ENCODE measurements at places on chromosomes 16 and 17.
A peak's percentile ranks its signal among the peaks of the same experiment; 100 is the strongest.

- no peak for DNase-seq
Observed at GRCh38 chr17:57541472-57542394, 203.4 kb downstream of the CCDC182 start.

GRCh38 chr17:8520981-8521380 lies 85.3 kb downstream of the NDEL1 start:
- no peak for DNase-seq

DNA sequence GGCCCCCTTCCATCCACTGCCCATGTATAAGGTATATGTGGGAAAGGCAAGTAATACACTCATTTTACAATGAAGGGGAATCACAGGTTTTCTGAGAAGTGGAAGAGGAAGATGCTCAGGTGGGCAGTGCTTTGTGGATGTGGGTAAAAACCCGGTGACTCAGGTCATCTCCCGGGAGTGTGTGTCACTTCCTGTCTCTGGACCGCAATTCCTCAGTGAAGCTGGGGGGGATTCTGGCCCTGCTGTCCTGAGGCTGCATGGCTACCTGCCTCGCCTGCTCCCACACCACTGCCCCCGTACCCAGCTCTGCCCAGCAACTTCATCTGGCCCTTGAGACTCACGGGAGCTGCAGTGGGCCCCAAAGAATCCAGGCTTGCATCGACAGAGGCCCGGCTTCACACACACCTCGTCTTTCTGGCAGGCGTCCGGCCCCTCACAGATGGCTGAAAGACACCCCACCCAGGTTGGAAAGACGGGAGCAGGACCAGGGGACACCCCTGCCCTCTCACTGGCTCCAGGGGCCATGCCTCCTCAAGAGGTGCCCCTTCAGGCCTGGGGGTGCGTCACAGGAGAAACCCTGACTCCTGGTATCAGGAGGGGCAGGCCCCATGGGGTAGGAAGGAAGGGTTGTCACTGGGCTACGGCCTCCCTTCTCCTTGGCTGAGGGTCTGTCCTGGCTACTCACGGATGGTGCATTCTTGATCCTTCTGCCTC lies 882 bp downstream of the SCARF1 start:
- DNase-seq, result no peak

GRCh38 chr16:58970775-58971174 lies 236.7 kb upstream of the GOT2 start:
- no peak for DNase-seq

DNA sequence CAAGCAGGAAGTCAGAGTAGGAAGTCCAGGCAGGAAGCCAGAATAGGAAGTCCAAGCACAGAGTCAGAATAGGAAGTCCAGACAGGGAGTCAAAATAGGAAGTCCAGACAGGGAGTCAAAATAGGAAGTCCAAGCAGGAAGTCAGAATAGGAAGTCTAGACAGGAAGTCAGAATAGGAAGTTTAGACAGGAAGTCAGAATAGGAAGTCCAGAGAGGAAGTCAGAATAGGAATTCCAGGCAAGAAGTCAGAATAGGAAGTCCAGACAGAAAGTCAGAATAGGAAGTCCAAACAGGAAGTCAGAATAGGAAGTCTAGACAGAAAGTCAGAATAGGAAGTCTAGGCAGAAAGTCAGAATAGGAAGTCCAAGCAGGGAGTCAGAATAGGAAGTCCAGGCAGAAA lies 105.3 kb upstream of the C16orf82 start:
- no peak for DNase-seq

DNA sequence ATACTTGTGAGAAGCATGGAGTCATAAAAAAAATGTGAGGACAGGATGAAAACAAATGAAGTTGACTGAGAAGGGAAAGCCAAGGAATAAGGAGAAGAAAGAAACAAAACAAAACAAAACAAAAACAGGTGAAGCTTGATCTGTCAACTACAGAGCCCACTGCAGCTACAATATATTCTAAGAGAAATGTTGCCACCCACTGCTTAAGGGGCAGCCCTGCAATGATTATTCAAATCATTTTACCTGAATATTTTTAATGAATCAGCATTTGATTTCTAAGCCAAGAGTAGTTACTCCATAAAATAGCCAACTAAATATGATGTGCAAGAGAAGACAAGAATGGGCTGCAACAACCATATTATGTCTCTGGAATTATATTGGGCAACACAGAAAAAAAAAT lies 252.0 kb upstream of the KIF2B start:
- DNase-seq, result no peak

DNA sequence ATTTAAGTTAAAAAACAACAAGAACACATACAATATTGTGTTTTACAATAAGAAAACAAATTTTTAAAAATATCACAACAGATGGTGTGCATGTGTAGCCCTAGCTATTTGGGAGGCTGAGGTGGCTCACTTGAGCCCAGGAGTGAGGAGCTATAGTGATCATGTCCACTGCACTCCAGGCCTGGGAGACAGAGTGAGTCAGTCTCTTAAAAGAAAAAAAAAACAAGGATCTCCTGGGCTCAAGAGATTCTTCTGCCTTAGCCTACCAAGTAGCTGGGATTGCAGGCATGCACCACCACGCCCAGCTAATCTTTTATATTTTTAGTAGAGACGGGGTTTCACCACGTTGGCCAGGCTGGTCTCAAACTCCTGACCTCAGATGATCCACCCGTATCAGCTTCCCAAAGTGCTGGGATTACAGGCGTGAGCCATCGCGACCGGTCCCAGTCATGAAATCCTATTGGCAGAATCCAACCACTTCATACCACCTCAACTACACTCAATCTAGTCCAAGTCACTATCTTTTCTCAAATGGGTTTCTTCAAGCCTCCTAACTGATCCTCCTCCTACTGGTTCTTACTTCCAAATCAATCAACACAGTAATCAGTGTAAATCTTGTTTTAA lies 55.0 kb downstream of the STH start:
- DNase-seq, result peak; percentile 21

DNA sequence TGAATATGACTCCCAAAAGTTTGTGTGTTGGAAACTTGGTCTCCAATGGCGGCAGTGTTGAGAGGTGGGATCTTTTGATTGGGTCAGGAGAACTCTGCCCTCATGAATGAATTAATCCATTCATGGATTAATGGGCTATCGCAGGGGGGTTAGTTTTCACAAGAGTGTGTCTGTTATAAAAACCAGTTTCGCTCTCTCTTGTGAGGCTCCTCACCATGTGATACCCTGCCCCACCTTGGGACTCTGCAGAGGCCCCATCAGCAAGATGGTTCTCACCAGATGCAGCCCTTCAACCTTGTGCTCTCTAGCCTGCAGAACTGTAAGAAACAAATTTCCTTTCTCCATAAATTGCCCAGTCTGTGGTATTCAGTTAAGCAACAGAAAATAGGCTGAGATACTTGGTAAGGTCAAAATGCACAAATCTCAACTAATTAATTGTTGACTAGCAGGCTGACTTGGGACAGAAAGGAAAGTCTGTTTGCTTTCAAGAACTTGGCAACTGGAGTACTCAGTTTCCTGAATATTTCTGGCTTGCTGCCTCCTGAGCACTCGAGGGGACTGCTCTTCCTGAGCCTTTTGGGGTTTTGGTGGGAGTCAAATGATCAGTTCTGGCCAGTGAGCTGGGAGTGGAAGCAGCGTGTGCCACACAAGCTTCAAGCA lies 13.8 kb upstream of the CCL17 start:
- DNase-seq, result no peak

GRCh38 chr16:10684511-10685151 lies 10.1 kb downstream of the TEKT5 start:
- no peak for DNase-seq

DNA sequence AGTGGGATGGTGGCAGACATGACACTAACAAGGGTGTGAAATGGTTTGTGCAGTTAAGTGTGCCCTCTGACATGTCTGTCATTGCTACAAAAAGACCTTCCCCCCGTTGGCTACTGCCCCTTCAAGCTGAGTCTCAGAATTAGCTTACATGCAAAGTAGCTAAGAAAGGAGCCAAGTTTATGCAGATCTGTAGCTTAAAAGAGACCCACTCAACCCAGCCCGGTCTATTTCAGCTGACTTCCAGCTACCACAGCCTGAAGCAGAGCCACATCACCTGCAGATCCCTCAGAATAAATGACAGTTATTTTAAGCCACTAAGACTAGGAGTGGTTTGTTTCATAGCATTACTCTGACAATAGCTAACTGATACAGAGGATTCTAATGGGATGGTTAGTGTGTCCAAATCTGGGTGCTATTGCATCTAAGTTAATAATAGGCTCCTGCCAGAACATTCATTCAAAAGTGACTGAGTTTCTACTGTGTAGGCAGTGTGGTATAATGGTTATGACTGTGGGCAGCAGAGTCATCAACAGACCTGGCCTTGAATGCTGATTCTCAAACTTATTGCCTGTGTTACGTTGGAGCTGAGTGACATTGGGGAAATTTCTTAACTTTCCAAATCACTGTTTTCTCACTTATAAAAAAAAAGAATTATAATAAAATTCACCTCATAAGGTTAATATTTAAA lies 11.7 kb downstream of the C17orf67 start:
- no peak for DNase-seq

- DNase-seq, result no peak
Observed at GRCh38 chr17:54085934-54086333, 263.2 kb downstream of the KIF2B start.

DNA sequence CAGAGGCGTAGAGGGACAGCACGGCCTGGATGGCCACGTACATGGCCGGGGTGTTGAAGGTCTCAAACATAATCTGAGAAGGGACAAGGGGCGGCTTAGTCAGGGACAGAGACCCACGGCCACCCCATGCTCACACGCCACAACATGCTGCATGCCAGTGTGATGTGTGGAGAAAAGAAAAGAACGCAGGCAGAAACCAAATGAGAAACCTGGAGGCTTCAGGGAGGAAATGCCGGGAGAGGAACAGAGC lies 1.1 kb downstream of the ACTG1 start:
- DNase-seq, result no peak

- no peak for DNase-seq
Observed at GRCh38 chr17:63881935-63882601, at the start of gene GH2. Gene GH2, minus strand, starts transcription at chr17:63881944. Its CDS starts 143 bp downstream, at chr17:63881801.
